ENCODE measurements at places on chromosomes 6 and 20. TPM values are rescaled to one million over a fixed set of nuclear protein-coding genes. Genes with fewer than 3 reads are reported as not detected.

C6orf15 gene
- total RNA-seq, result not detected

OXT gene
- not detected for total RNA-seq

CTCFL gene
- not detected for total RNA-seq

COL19A1 gene
- not detected for total RNA-seq

- DNase-seq, result no peak
These were observed 129.7 kb upstream of the FAM184A start for GRCh38 chr6:119207971-119208725.

- DNase-seq, result no peak
These were observed 87.5 kb downstream of the SH3BGRL2 start for GRCh38 chr6:79718509-79719247.

- DNase-seq, result no peak
These were observed 15.7 kb upstream of the PRIM2 start for GRCh38 chr6:57301757-57302156.

GRCh38 chr20:44501448-44501847 is 20.4 kb downstream of the SERINC3 start:
- DNase-seq, result no peak

- peak; percentile 91 for DNase-seq
These were observed 9.2 kb upstream of the C6orf141 start for GRCh38 chr6:49541210-49541724.

GRCh38 chr20:64130876-64131275 is 23.5 kb upstream of the NPBWR2 start:
- DNase-seq, result no peak

DNA sequence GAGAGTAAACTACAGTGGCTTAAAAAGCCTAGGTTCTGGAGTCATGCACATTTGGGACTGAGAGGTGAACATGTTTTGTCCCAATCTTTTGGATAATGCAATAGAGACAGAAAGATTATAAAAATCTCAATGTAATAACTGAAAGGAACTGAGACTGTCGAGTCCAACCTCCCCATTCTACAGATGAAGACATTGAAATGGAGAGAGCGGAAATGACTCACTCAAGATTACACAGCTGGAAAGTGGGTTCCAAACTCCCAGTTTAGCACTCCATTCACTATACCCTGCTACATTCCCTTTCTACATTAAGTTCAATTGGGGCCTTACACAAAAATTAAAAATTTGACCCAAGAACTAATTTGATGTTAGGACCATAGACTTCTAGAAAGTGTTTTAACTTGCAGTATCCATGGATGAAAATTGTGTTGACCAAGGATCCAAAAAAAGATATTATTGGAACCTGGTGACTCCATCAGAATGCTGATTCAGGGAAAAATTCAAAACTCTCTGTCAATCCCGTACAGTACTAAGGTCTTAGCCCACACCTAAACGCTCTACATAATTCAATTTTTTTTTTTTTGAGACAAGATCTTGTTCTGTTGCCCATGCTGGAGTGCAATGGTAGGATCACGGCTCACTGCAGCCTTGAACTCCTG is 1.5 kb upstream of the ILRUN start:
- DNase-seq, result no peak

- DNase-seq, result no peak
These were observed 17.1 kb upstream of the C20orf144 start for GRCh38 chr20:33645072-33645358.
